ENCODE measurements at places on chromosomes 12 and 14. TPM values are rescaled to one million over a fixed set of nuclear protein-coding genes. Genes with fewer than 3 reads are reported as not detected.

CD9 gene
- 2.8 TPM for total RNA-seq

OTX2 gene
- total RNA-seq = 147 TPM

TAS2R8 gene
- not detected for total RNA-seq

PTCSC3 gene
- not detected for total RNA-seq

SLC6A12 gene
- total RNA-seq = not detected

LTB4R2 gene
- total RNA-seq = 7.6 TPM

NR1H4 gene
- total RNA-seq = not detected

A2M gene
- total RNA-seq = 2.0 TPM

HOXC13 gene
- 10.1 TPM for total RNA-seq

NOPCHAP1 gene
- total RNA-seq = 32.5 TPM

KRT78 gene
- total RNA-seq = not detected

PIWIL1 gene
- total RNA-seq = not detected

NRXN3 gene
- total RNA-seq = 0.21 TPM

HOXC12 gene
- total RNA-seq = 6.1 TPM

NXPH4 gene
- 4.8 TPM for total RNA-seq

LAG3 gene
- total RNA-seq = 4.1 TPM

DLK1 gene
- not detected for total RNA-seq

STXBP6 gene
- total RNA-seq = 5.3 TPM

ZDHHC22 gene
- 0.60 TPM for total RNA-seq

TMEM106C gene
- total RNA-seq = 182 TPM

CCDC77 gene
- 43.3 TPM for total RNA-seq

IRAK3 gene
- total RNA-seq = 0.37 TPM

GNPNAT1 gene
- 33.9 TPM for total RNA-seq

KRT3 gene
- total RNA-seq = not detected

TRPV4 gene
- 0.11 TPM for total RNA-seq

PUS7L gene
- total RNA-seq = 16.2 TPM

AP5M1 gene
- 54.1 TPM for total RNA-seq

TPH2 gene
- total RNA-seq = 0.82 TPM

MYF5 gene
- total RNA-seq = not detected

ZNF891 gene
- total RNA-seq = 2.9 TPM

COCH gene
- total RNA-seq = 87.6 TPM

YARS2 gene
- total RNA-seq = 29.4 TPM
